ENCODE measurements at places on chromosomes 5 and 9.
A peak's percentile ranks its signal among the peaks of the same experiment; 100 is the strongest.

DNA sequence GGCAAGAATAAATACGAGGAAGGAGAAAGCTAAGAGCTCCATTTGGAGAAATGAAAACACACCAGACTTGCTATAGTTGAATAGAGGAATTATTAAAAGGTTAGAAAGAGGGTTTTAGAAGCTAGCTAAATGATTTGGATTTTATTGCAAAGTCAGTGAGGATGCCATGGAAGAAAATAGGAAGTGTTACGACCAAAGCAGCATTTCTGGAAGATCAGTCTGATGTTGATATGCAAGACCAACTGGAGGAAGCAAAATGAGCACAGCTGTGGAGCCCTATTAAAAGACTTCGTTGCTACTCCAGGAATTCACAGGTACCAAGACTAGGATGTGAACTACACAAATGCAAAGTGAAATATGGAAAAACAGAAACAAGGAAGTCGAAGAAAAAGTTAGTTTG is 2.1 kb downstream of the DHX29 start:
- no peak for DNase-seq

DNA sequence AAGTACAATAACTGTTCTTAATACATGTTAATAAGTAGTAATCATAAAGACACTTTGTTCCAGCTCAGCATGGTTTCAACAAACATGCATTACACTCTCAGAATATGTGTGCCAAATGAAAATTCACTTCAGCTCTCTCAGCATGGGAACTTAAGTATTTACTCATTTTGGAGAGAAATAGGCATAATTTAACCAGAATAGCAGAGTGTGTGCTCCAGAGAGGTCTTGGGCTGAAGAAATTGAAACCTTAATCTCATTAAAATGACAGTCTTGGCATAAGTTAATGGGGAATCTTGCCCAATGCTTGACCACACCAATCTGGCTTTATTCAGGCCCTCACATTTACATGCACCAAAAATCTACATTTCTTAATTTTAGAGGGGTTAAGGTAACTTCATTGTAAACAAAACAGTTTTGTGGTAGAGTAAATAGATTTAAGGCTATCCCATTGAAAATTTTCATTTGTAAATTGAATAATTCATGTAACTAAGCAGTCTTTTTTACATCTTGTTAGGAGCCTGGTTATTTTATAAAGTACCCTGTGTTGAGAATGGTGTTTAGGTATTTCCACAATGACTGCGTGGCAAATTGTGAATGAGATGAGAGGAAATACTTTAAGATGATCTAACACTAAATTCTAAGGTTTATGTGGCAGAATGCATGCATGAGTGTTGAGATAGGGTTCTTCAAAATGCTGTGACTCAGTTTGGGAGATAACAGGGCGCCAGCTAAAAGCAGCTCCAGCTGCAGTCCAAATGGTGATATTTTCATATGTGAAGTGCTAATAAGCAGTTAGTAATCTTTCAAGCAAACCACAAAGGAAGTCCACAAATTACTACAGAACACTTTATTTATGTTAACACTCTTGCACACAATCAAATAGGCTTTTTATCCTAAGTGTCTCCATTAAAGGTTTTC is 11.3 kb upstream of the LOX start:
- no peak for DNase-seq

- no peak for DNase-seq
These were observed 580.8 kb downstream of the ACTL7B start for GRCh38 chr9:108274971-108275370.

DNA sequence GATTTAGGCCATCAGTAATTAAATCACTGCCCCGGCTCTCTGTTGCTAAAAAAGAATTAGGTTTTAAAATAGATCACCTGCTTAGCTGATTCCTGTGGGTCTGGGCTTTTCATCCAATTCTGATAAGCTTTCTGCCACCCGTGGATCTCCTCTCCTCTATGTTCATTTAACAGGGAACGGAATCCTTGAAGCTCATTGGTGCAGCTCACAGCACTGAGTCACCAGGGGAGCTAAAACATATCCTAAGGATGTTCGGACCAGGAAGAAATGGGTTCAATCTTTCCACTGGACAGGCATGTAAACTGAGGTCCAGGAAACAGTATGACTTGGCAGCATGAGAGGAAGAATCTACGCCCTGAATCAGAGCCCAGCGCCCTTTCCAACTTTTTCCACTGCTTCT is 267.1 kb upstream of the GRIA1 start:
- no peak for DNase-seq

DNA sequence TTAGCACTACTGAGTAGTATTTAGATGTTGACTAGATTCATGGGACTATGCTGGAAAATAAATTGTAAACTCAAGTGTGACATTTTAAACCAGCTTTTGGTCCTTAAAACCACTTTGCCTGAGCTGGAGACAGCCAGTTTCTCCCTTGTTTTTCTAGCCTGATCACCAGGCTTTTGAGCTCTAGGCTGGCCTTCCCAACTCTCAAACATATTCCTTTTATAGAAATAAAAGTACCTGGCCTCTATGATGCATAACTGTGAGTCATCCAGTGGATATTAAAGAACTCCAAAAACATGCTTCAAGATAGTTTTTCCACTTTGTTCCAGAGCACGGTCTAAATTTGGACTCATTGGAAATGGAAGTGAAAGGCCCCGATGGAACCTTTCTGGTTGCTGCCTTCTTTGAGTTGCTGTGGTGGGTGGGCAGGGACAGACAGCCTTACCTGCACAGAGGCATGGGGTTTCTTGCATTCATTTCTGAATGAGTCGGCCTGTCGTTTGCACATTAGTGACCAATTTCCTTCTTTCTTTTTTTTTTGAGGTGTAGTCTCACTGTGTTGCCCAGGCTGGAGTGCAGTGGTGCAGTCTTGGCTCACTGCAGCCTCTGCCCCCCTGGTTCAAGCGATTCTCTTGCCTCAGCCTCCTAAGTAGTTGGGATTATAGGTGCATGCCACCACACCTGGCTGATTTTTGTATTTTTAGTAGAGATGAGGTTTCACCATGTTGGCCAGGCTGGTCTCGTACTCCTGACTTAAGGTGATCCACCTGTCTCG is 43.1 kb downstream of the TRIO start:
- DNase-seq = no peak

GRCh38 chr9:104611213-104611612 is 5.8 kb upstream of the OR13C2 start:
- no peak for DNase-seq

- DNase-seq = no peak
These were observed 19.8 kb downstream of the EXOSC2 start for GRCh38 chr9:130713286-130713960.

DNA sequence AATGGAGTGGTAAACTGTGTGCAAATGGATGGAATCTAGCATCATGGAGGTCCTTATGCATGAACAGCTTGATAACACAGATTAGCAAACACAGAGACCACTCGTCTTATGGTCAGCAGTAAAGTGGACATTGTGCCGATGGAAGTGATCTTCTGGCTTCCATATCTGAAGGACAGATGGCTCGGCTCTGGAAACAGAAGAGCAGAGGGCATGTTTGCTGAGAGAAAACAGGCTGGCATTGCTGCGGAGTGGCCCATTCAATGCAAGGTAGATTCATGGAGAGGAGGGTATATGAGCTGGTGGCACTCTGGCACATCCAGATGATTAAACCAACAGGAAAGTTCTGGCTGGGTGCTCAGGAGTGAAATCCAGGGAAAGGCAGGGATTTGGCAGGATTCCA is 513.2 kb downstream of the DIRAS2 start:
- DNase-seq = no peak

DNA sequence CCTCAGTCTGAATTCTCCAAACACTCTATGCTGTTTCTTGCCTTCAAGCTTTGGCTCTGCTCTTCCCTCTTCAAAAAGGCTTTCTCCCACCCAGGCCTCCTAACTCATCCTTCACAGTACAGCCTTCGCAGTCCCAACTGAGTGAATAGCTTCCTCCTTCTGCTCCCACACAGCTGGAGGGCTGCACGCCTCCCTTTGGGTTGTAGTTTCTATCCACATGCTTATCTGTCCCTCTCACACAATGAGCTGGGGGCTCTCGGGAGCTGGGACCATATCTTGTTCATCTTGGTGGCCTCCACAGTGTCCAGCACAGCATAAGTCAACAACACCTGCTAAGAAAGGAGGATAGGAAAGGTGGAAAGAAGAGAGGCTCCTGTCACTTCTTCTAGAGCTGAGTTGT is 69.5 kb upstream of the XPA start:
- DNase-seq = no peak

GRCh38 chr5:75057561-75057960 is 5.2 kb upstream of the GCNT4 start:
- DNase-seq = no peak

GRCh38 chr5:79666758-79667157 is 22.9 kb upstream of the CMYA5 start:
- DNase-seq = no peak

DNA sequence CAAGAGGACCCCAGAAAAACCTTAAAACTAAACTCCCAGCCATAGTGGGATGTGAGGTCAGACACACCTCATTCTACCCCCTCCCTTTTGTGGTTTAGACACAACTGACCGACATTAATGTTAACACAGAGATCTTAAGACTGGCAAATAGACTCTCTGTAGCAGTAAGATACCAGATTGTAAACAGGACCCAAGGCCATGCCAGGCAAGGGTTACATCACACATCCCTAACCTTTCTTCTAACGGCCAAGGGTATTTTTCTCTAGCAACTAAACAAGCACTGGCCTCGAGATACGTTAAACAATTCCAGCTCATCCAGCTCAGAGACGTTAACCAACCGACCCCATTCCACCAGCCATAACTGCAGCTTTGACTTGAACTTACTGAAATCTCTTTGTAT is 38.8 kb downstream of the NSUN2 start:
- DNase-seq = no peak

- no peak for DNase-seq
These were observed 138.1 kb downstream of the NXNL2 start for GRCh38 chr9:88672874-88673689.

DNA sequence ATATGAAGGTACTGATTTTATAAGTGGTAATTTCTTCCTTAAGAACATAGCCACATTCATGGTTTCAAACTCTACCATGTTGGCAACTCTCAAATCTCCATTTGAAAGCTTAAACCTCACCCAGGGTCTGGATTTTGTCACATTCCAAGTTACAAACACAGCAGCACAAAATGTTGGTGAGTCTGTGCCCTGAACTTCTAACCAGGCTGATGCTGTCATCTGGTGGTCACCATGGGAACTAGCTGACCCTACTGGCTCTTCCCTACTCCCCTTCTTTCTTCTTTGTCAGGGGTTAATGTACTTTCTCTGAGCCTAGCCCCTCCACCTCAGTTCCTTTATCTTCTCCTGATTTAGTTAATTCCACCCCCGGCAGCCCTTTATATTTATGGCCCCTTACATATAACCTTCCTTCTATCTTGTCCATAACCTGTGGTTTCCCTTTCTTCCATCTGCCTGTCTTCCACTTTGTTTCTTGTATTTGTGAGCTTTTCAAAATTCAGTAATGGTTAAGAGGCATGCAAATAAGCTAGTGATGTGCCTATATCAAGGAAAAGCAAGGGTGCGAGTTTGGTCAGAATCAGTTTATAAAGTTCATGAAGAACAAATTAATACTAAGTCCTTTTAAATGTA is 35.9 kb downstream of the TGFBR1 start:
- peak; percentile 42 for DNase-seq

DNA sequence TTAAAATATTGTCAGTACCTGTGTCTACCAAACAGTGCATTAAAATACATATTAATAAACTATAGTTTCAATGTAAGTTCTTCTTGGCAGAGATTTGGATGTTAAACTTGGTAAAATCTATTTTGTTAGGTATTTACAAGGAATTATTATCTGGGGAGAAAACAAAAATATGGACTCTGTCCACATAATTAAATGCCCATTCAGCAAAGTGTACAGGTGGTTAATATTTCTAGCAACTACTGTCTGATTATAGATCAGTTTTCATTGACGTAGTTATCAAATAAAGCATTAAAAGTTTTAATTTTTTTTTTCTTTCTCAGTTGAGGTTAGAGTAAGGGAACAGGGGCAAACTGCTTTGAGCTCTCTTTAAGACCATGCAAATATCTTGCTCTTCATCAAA is 88.9 kb downstream of the NNT start:
- no peak for DNase-seq

GRCh38 chr5:167233507-167234220 is 1057.8 kb upstream of the WWC1 start:
- no peak for DNase-seq

DNA sequence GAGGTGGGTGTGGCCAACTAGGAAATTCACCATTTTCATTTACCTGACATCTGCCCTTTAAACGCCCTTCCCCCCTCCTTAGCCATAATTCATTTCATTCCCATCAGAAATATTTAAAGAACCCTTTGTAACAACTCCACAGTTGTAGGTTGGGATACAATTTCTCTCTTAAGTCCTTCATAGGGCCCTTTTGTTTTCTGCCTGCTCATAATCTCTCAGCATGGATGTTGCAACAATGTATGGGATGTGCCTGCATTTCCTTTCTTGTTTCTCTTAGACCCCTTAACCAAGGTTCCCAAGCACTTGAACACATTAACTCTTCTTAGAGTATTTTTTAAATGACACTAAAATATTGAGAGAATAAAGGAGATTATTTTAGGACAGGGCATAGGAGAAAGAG is 51.7 kb upstream of the MYO10 start:
- DNase-seq = no peak

DNA sequence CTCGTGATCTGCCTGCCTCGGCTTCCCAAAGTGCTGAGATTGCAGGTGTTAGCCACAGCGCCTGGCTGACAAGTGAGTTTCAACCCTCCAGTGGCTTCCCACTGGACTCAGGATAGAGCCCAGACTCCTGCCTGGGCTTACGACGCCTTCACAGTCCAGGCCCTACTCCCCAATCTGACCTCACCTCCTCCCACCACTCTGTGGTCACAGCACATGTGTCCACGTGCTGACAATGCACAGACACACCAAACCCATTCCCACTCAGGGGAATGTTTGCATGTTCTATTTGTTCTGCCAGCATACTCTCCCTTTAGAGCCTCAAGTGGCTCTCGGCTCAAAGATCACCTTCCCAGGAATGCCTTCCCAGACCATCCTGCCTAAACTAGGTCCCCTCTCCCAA is 31.1 kb upstream of the TRIM14 start:
- no peak for DNase-seq
